ENCODE measurements at places on chromosomes 12 and 14.
A peak's percentile ranks its signal among the peaks of the same experiment; 100 is the strongest.

- DNase-seq: no peak
Measured at GRCh38 chr14:101884934-101885576, 79.3 kb upstream of the DYNC1H1 start.

- no peak for DNase-seq
Measured at GRCh38 chr12:74781991-74782485, 244.4 kb downstream of the ATXN7L3B start.

DNA sequence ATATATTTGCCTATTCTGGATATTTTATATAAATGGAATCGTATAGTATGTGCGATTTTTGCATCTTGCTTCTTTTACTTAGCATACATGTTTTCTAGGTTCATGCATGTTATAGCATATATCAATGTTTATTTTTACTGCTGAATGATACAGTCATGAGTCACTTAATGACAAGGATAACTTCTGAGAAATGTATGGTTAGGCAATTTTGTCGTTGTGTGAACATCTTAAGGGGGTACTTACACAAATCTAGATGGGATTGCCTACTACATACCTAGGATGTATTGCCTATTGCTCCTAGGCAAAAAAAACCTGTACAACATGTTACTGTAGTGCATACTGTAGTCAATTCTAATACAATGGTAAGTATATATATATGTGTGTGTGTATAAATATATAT lies 8.8 kb downstream of the USP15 start:
- no peak for DNase-seq

DNA sequence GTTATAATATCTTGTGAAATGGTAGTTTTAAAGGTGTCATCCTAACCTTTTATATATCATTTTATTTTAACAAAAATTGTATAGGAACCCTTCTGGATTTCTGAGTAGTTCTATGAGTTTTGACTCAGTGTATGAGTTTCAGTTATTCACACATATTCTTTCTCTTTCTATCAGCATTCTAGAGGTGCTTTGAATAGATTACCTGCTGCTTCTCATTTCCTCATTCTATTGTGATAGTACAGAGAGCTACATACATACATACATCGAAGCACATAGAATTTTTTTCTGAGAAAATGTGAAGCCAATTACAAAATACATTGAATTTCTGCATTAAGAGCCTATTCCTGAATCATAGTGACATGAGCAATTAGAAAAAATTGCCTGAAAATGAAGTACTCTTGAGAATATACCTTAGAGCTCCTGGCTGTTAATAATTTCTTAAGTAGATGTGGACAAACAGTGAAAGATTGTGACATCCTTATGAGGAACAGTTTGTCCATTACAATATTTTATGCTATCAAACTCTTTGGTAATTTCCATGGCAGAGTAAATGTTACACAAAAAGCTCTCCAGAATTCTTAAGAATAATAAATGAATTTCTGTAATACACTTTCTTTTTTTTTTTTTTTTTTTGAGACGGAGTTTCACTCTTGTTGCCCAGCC lies 556.6 kb downstream of the TRHDE start:
- no peak for DNase-seq

DNA sequence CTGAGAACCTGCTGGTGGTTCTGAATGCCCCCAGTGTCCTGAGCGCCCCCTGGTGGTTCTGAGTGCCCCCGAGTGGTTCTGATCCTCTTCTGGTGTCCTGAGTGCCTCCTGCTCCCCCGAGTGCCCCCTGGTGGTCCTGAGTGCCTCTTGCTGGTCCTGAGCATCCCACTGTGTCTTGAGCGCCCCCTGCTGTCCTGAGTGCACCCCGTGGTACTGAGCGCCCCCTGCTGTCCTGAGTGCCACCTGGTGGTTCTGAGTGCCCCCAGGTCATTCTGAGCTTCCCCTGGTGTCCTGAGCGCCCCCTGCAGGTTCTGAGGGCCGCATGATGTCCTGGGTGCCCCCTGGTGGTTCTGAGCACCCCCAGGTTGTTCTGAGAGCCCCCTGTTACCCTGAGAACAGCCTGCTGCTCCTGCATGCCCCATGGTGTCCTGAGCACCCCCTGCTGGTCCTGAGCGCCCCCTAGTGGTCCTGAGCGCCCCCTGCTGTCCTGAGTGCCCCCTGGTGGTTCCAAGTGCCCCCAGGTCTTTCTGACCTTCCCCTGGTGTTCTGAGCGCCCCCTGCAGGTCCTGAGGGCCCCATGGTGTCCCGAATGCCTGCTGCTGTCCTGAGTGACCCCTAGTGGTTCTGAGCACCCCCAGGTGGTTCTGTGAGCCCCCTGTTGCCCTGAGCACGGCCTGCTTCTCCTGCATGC lies 1165.4 kb downstream of the TMEM121 start:
- DNase-seq: peak; percentile 68

GRCh38 chr14:22593189-22593588 lies 4.2 kb upstream of the DAD1 start:
- no peak for DNase-seq

- DNase-seq: no peak
Measured at GRCh38 chr14:99254328-99255009, 17.5 kb downstream of the BCL11B start.

DNA sequence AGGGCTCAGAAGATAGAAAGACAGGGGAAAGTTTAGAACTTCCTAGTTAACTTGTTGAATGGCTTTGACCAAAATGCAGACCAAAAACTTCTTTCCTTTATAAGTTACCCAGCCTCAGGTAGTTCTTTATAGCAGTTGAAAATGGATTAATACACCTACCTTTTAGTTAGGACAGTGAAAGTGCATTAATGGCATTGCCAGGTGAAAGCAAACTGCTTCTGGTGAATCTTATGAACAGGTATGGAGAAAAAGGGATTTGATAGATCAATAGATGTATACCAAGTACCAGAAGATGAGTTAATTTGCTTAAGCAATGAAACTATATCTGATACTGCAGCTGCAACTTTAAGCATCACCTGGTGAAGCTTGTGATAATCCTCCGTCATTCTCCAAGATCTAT lies 14.2 kb upstream of the STYK1 start:
- no peak for DNase-seq

- no peak for DNase-seq
Measured at GRCh38 chr12:49455501-49455900, 83.3 kb upstream of the KCNH3 start.

DNA sequence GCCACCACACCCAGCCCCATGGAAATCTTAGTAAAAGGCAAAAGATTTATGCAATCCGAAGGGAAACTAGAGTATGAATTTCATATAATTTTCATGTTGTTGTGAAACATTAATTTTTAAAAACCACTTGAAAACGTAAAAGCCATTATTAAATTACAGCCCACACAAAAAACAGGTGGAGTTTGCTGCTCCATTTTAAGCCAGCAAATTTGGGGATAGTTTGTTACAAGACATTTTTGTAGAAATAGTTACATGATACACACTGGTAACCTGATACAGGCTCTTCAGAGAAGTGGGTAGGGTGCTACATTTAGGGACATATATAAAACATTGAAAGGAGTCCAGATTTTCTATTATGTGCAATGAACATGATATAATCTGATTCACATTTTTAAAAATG lies 17.6 kb downstream of the GNPTAB start:
- no peak for DNase-seq

- DNase-seq: no peak
Measured at GRCh38 chr14:71240171-71240570, 332.9 kb downstream of the PCNX1 start.

Data from CD4-positive, alpha-beta T cell treated with Interleukin-1 beta for 1 hour (primary cell).